ENCODE measurements at places on chromosomes 2 and 18.

- DNase-seq: no peak
These were observed 4.5 kb upstream of the PRSS56 start for GRCh38 chr2:232515639-232516038.

DNA sequence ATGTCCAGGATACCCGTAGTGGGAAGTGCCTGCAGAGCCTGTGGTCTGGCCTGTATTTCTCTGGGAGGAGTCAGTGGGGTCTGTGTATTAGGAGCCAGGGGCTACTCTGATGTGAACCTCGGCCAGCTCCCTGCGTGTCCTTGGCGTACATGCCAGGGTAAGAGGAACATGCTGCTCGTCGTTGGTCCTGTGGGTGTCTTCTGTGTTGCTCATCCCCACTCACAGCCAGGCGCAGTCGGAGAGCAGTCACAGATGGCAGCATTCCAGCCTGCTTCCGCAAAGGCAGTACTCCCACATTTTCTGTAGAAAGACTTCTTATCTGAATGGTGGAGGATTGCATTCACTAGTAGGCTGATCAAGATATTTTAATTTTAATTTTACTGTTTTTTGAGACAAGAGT lies 84.9 kb downstream of the DGKD start:
- DNase-seq: no peak

DNA sequence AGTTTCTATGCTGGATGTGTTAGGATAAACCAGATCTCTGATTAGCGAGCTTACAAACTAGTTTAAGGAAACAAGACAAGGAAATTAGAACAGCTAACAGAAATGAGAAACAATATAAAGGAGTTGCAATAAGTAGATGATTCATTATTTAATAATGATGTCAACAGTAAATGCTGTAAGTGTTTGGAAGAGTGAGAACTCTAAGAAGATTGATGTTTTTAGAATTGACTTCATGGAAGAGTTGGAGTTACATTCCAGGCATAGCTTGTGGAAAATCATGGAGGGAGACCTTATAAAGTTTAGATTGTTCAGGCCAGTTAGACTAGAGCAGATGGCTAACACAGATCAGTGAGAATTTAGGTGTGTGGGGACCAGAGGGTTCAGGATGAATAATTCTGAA lies 32.6 kb downstream of the PPP1R1C start:
- no peak for DNase-seq

GRCh38 chr2:229268626-229269025 lies 2.5 kb downstream of the PID1 start:
- DNase-seq: no peak

- peak; percentile 38 for DNase-seq
These were observed 9.3 kb upstream of the NEU2 start for GRCh38 chr2:233023007-233023760.

GRCh38 chr2:99571954-99572353 lies 82.1 kb upstream of the REV1 start:
- DNase-seq: no peak

DNA sequence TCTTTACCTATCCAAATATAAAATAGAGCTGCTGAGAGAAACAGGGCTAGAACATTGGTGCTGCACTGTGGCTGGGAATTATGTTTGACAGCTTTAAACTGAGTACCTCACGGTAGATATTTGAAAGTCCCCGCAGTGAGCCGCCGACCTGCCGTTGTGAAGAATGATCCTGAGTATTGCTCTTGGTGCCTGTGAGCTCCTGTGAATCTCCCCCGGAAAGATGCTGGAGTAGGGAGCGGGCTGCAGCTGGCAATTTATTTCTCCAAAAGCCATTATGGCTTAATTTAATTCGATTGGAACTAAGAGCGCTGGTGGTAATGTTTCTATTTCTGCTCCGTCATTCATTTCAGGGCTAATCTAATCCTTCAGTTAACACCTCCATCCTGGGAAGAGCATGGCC lies 129.4 kb upstream of the TPO start:
- no peak for DNase-seq

DNA sequence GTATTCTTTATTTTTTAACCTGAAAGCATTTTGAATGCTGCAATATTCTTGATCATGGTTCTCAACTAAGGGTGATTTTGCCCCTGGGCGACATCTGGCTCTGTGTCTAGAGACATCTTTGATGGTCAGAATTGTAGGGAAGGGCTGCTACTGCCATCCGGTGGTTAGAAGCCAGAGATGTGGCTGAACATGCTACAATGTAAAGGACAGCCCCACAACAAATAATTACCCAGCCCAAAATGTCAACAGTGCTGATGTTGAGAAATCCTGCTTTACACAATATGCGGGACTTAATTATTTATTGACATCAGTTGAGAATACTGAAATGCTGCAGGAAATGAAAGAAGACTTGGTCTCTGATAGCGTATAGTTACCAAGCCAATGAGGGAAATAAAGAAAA lies 37.5 kb upstream of the SERPINB2 start:
- no peak for DNase-seq

DNA sequence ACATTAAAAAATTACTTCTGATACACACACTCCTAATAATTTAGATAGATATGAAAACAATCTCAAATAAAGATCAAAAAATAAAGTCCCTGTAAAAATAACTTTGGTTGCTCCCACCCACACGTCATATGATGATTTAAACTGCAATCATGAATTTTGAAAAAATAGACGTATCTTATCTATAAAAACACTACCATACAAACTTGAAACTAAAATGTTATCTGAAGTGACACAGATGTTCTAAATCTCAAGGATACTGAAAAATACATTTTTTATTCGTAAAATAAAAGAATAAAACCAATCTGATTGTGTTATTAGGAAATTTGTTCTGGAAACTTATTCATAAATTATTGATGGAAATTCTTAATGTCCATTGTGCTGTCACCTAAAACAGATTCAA lies 8.1 kb upstream of the BOLA3 start:
- DNase-seq: no peak

GRCh38 chr2:44168681-44169154 lies at the start of gene PPM1B:
Gene PPM1B (plus strand): TSS chr2:44168875. CDS start chr2:44201200, 32,325 bp downstream.
- DNase-seq: peak; percentile 100

- peak; percentile 13 for DNase-seq
These were observed 22.5 kb upstream of the ST8SIA3 start for GRCh38 chr18:57329856-57330255.

- DNase-seq: no peak
These were observed 4.8 kb downstream of the CDH7 start for GRCh38 chr18:65755616-65756015.
